GM12865 (cell line): ENCODE measurements at places on chromosomes 2 and 18.

DNA sequence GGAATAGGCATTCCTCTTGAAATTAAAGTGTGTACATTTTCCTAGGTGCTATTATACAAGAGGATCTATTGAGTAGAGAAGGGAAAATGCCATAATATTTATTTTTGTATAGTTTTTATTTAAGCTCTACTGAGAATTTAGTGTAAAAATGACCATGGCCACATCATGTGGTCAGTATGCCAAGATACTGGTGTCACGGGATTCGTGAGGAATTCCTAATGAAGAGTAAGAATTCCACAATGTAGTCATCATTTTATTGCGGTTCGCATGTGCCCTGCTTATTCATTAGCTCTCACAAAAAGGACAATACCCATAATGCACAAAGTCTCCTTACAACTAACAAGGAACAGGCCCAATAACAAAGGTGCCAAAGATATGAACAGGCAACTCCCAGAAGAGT is 39.3 kb upstream of the PARD3B start:
- DNase-seq: no peak

DNA sequence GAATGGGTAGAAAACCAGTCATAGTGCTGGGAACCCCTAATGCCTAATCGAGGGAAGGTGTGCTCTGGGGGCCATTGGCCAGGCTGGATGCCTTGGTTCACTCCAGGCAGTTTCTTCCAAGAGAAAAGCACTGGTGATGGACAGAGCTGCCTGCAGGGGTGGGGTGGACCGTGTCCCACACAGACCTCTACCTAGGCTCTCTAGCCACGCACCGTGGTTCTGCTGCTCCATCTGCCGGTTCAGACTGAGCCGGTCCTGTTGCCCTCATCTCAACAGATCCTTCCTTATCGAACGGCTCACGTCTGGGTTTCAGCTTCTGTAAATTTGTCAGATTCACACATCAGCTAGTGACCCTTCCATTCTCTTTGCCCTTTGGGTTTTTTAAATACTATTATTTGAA is 46.4 kb downstream of the RALB start:
- no peak for DNase-seq

- no peak for DNase-seq
Observed at GRCh38 chr2:219183151-219183772, 5.2 kb downstream of the RETREG2 start.

DNA sequence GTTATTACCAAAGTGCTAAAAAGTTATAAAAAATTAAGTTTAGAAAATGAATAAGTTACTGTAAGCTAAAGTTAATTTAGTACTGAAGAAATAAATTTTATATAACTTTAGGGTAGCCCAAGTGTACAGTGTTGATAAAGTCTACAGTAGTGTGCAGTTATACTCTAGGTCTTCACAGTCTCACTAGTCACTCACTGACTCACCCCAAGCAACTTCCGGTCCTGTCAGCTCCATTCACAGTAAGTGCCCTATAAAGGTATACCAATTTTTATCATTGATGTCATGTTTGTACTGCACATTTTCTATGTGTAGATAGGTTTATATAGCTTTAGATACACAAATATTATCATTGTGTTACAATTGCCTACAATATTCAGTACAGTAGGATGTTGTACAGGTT is 518.3 kb upstream of the PIK3C3 start:
- DNase-seq: no peak

- no peak for DNase-seq
Observed at GRCh38 chr2:36889795-36890194, 76.5 kb downstream of the STRN start.

- DNase-seq: no peak
Observed at GRCh38 chr18:59813942-59814341, 85.9 kb upstream of the PMAIP1 start.
